ENCODE measurements at places on chromosomes 16 and 17. TPM values are rescaled to one million over a fixed set of nuclear protein-coding genes. Genes with fewer than 3 reads are reported as not detected.

- H3K4me3 ChIP-seq, result no peak overlapping the region
- no peak for DNase-seq
- H3K36me3 ChIP-seq, result no peaks in the 10 kb centered on the region
- no peaks in the 10 kb centered on the region for H3K27me3 ChIP-seq
- H3K27ac ChIP-seq, result no peak overlapping the region
These were observed 90.0 kb downstream of the ELAC2 start for GRCh38 chr17:12927541-12928425.

USP43 gene
- polyA plus RNA-seq, result 0.29 TPM

- H3K4me1 ChIP-seq, result no peaks in the 10 kb centered on the region
- DNase-seq, result no peak
- H3K4me3 ChIP-seq, result no peak overlapping the region
- peaks cover 1% of the 10 kb centered on the region for H3K36me3 ChIP-seq
- no peak overlapping the region for H3K27ac ChIP-seq
These were observed 164.6 kb upstream of the C17orf78 start for GRCh38 chr17:37211136-37211535.

GRCh38 chr17:37039269-37039668, 90.5 kb downstream of the AATF start:
- no peak overlapping the region for H3K27ac ChIP-seq
- DNase-seq, result no peak
- H3K4me3 ChIP-seq, result no peak overlapping the region
- peaks cover 6% of the 10 kb centered on the region for H3K4me1 ChIP-seq
- peaks cover 3% of the 10 kb centered on the region for H3K36me3 ChIP-seq

DNA sequence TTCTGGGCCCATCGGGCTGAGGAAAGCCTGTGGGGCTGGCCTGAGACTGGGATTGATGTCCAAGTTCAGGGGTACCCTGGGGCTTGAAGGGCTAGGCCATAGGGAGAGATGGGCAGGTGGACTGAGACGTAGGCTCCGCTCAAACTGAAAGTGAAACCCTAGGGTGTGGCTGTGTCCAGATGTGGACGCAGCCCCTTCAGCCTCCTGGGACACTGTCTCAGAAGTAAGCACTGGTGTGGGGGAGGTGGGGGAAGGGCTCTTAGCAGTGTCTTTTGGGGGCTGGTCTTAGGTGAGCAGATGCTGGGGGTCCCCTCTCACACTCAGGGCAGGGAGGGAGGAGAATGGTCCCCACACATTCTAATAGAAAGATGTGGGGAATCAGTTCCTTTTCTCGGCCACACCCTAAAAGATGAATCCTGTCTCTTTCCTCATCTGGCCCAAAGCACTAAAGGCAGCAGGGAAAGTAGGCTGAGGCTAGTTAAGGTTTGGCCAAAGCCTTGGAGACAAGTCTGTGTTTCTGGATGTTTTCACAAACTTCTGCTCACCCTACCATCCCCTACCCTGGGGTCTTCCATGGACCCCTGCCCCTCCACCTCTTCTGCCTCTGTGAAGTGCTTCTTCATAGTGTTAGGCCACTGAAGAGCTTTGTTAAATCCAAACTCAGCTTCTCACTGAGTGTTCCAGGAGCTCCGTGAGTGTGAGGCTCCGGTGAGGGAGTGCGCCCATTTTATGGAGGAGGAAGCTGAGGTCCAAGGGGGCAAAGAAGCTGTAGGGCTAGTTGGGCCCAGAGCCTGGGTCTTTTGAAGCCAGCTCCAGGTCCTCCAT, 5.6 kb downstream of the FMNL1 start:
- peaks cover 92% of the 10 kb centered on the region for H3K4me1 ChIP-seq
- DNase-seq, result peak; percentile 49
- H3K36me3 ChIP-seq, result peaks cover 4% of the 10 kb centered on the region
- H3K27ac ChIP-seq, result peak overlapping the region; percentile 98
- H3K27me3 ChIP-seq, result peaks cover 65% of the 10 kb centered on the region
- H3K4me3 ChIP-seq, result peak overlapping the region; percentile 99

- no peak for DNase-seq
- H3K27ac ChIP-seq, result no peak overlapping the region
- H3K36me3 ChIP-seq, result no peaks in the 10 kb centered on the region
- peaks cover 10% of the 10 kb centered on the region for H3K4me1 ChIP-seq
- no peak overlapping the region for H3K4me3 ChIP-seq
These were observed 10.2 kb downstream of the CLUH start for GRCh38 chr17:2701161-2701995.

DNA sequence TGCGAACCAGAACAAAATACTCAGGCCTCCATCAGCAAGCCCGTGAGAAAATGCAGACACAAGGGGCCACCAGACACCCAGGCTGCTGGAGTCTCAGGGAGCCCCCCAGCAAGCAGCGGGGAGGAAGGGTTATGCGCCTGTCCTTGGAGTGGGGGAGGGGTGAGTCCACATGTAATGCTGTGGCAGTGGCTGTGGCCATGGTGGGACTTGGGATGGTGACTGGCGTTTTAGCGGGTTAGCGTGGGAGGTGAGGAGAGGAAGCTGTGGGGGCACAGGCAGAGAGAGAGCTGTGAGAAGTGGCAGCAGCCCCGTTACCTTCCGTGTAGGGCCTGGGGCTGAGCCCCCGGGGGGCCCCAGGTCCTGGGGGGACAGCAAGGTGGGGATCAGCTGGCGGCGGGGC, 58.3 kb downstream of the SRCIN1 start:
- no peak overlapping the region for H3K27ac ChIP-seq
- no peaks in the 10 kb centered on the region for H3K36me3 ChIP-seq
- DNase-seq, result no peak
- no peaks in the 10 kb centered on the region for H3K4me1 ChIP-seq
- H3K4me3 ChIP-seq, result no peak overlapping the region

SDK2 gene
- polyA plus RNA-seq, result not detected

SLC47A1 gene
- polyA plus RNA-seq, result 0.14 TPM

Data from immature natural killer cell (primary cell).